Lung (tissue), 17 donors: ENCODE measurements at places on chromosomes 2 and 18. TPM values are rescaled to one million over a fixed set of nuclear protein-coding genes. Genes with fewer than 3 reads are reported as not detected.

CLHC1 gene
- total RNA-seq, result 13.6 TPM

DNA sequence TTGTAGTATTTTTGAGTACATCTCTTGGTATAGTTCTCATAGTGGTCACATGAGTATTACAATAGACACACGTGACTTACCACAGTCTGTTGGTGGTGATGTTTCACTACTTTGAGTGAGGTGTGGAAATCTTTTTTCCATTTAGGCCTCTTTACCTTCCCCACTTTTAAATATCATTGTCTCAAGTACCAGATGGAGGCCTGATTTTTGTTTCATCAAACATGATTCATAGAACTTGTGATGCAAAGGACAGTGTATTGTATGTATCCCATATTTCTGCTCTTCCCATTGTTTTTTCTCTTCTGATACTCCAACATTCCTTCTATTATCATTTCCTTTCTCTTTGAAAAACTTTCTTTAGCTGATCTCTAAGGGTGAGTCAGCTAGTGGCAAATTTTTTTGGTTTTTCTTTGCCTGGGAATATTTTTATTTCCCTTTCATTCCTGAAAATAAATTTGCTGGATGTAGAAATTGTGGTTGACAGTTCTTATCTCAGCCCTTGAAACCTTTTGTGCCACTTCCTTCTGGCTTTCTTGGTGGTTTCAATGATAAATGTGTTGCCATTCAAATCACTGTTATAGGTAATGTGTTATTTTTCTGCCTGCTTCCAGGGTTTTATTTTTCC, 32.8 kb downstream of the RFX8 start:
- DNase-seq, result no peak
- H3K36me3 ChIP-seq, result no peaks in the 10 kb centered on the region
- peaks cover 5% of the 10 kb centered on the region for H3K4me1 ChIP-seq

GRCh38 chr2:40827392-40827791, 375.5 kb upstream of the SLC8A1 start:
- H3K27ac ChIP-seq, result no peak overlapping the region
- H3K4me3 ChIP-seq, result no peak overlapping the region
- no peak for DNase-seq
- no peaks in the 10 kb centered on the region for H3K27me3 ChIP-seq
- no peaks in the 10 kb centered on the region for H3K36me3 ChIP-seq

GRCh38 chr2:233349005-233349998, 5.0 kb upstream of the DGKD start:
- DNase-seq, result no peak
- no peaks in the 10 kb centered on the region for H3K27me3 ChIP-seq
- H3K4me1 ChIP-seq, result peaks cover 5% of the 10 kb centered on the region
- H3K4me3 ChIP-seq, result no peak overlapping the region

- H3K27me3 ChIP-seq, result no peaks in the 10 kb centered on the region
- no peak for DNase-seq
- H3K27ac ChIP-seq, result no peak overlapping the region
- no peak overlapping the region for H3K4me3 ChIP-seq
- no peaks in the 10 kb centered on the region for H3K4me1 ChIP-seq
- no peaks in the 10 kb centered on the region for H3K36me3 ChIP-seq
Observed at GRCh38 chr2:205372141-205372540, 310.2 kb upstream of the NRP2 start.

DNA sequence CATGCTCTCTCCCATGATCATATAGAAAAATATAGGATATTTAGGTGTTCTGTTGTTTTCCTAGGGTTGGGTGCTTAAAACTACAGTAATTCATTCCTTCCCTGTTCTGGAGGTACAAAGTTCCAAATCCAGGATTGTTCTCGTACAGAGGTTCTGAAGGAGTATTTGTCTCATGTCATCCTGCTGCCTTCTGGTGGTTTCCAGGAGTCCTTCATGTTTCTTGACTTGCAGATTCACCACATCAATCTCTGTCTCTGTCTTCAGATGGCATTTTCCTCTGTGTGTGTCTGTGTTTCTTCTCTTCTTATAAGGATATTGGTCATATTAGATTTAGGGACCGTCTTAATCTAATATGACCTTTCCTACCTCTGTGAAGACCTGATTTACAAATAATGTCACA, 397.9 kb downstream of the NYAP2 start:
- no peaks in the 10 kb centered on the region for H3K4me1 ChIP-seq
- no peak overlapping the region for H3K27ac ChIP-seq
- DNase-seq, result no peak
- H3K27me3 ChIP-seq, result no peaks in the 10 kb centered on the region
- H3K4me3 ChIP-seq, result no peak overlapping the region
- no peaks in the 10 kb centered on the region for H3K36me3 ChIP-seq

DNA sequence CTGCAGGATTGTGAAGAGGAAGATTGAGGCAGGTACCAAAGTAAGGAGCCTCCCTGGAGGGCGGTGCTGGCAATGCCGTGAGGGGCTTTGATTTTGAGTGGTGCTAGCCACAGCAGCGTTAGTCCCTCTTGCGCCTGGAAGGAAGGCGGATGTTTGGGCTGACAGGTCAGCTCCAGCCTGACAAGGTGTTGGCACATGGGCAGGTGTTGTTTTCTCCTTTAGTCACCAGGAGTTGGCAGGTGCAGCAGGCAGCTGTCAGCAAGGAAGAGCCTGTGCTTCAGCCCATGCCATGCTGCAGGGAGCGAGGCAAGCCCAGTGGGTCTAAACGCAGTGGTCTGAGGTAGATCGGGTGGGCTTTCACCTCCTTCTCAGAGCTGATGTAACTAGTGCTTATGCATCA, 8.5 kb downstream of the SEC11C start:
- no peaks in the 10 kb centered on the region for H3K27me3 ChIP-seq
- H3K27ac ChIP-seq, result no peak overlapping the region
- no peaks in the 10 kb centered on the region for H3K36me3 ChIP-seq
- H3K4me3 ChIP-seq, result no peak overlapping the region

GRCh38 chr2:215522237-215522636, 86.4 kb upstream of the FN1 start:
- no peaks in the 10 kb centered on the region for H3K36me3 ChIP-seq
- no peak overlapping the region for H3K27ac ChIP-seq
- H3K4me3 ChIP-seq, result no peak overlapping the region

- no peak for DNase-seq
- H3K27me3 ChIP-seq, result no peaks in the 10 kb centered on the region
- no peak overlapping the region for H3K27ac ChIP-seq
Observed at GRCh38 chr2:5839550-5839949, 147.4 kb downstream of the SOX11 start.
